ENCODE measurements at places on chromosomes 1 and 21.

GRCh38 chr1:160664573-160665051 lies 17.8 kb upstream of the SLAMF1 start:
- H3K36me3 ChIP-seq, result peaks cover 33% of the 10 kb centered on the region
- H3K27ac ChIP-seq, result peak overlapping the region; percentile 91
- peak; percentile 50 for DNase-seq
- peak overlapping the region; percentile 15 for H3K4me3 ChIP-seq

GRCh38 chr1:209845408-209845725 lies 17.6 kb downstream of the UTP25 start:
- no peak overlapping the region for H3K27ac ChIP-seq
- H3K27me3 ChIP-seq, result no peaks in the 10 kb centered on the region
- H3K36me3 ChIP-seq, result peaks cover 85% of the 10 kb centered on the region
- H3K4me3 ChIP-seq, result no peak overlapping the region

GRCh38 chr1:110255392-110255787 lies 45.3 kb downstream of the KCNC4 start:
- no peak overlapping the region for H3K4me3 ChIP-seq
- H3K27me3 ChIP-seq, result peaks cover 2% of the 10 kb centered on the region
- no peaks in the 10 kb centered on the region for H3K4me1 ChIP-seq
- no peak overlapping the region for H3K27ac ChIP-seq

DNA sequence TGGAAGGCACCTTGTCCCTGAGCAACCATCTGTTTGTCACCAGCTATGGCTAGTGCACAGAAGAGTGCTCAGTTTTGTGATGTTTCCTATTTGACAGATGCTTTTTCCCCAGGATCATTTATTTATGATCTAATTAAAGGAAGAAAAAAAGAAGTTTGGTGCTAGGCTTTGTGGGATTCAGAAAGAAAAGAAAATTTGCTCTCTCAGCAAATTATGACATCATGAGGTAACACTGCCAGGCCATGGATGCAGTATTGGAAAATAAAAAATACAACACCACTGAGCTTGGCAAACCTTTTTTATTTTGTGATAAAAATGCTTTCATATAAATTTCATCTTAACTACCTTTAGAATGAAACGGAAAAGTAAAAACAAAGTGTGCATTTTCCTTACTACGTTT lies 15.5 kb upstream of the ADAM30 start:
- DNase-seq, result no peak
- no peak overlapping the region for H3K4me3 ChIP-seq
- peaks cover 43% of the 10 kb centered on the region for H3K36me3 ChIP-seq
- H3K27ac ChIP-seq, result no peak overlapping the region
- H3K4me1 ChIP-seq, result no peaks in the 10 kb centered on the region

DNA sequence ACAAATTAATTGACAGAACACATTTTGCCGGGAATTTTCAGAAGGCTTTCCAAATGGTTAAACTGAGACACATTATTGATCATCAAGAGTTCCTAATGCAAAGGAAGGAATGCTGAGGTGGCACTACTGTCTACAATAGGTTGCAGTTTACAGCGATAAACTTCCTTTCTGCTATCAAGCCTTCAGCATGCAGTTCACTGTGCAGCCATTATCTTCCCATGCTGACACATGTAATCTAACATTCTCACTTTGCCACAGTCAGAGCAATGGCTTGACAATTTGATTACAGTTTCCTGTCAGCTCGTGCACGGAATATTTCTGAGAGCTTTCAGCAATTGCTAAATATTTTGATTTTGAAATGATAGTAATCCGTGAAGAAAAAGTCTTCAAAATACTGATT lies 166.9 kb upstream of the PRMT6 start:
- no peaks in the 10 kb centered on the region for H3K36me3 ChIP-seq
- no peak overlapping the region for H3K27ac ChIP-seq
- no peaks in the 10 kb centered on the region for H3K4me1 ChIP-seq
- no peak for DNase-seq
- no peak overlapping the region for H3K4me3 ChIP-seq

DNA sequence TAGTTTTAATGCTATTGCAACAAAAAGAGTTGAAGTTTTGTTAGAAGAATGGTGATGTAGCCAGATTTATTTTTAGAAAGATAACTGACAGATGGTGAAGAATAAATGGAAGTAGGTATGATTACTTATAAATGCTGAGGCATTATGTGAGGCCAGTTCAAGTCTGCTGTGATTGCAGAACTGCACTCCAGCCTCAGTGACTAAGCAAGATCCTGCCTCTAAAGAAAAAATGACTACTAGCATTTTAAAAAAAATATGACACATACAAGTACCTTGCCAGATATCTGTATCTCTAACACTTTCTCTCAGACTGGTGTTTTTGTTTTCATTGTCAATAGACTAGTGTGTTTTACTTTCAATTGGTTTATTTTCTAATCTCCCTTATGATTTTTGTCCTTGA lies 1242.4 kb upstream of the ADGRL4 start:
- no peaks in the 10 kb centered on the region for H3K36me3 ChIP-seq
- H3K4me1 ChIP-seq, result no peaks in the 10 kb centered on the region
- no peak overlapping the region for H3K27ac ChIP-seq
- no peak overlapping the region for H3K4me3 ChIP-seq

DNA sequence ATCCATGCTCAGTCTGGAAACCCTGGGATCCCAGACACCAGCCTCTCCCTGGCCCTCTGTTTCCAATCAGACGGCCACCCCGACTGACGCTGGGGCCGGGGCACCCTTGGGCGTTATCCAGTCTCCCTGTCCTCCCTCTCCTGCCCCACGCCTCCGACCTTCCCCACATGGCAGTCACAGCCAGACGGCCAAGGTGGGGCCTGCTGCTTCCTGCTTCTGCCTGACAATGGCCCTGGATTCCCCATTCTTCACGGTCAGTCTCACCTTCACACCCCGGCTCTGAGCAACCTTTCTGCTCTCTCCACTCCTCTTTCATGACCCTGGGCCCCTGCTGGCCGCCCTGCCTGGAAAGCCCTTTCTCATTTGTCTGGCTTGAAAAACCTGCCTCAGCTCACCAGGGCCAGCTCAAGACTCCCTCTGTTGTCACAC lies 6.6 kb downstream of the GNG4 start:
- H3K27ac ChIP-seq, result peak overlapping the region; percentile 95
- DNase-seq, result no peak
- peaks cover 77% of the 10 kb centered on the region for H3K4me1 ChIP-seq
- peak overlapping the region; percentile 65 for H3K4me3 ChIP-seq
- peaks cover 68% of the 10 kb centered on the region for H3K36me3 ChIP-seq

GRCh38 chr21:33829844-33830243 lies 85.8 kb downstream of the ATP5PO start:
- DNase-seq, result no peak
- no peaks in the 10 kb centered on the region for H3K4me1 ChIP-seq
- no peak overlapping the region for H3K27ac ChIP-seq
- H3K4me3 ChIP-seq, result no peak overlapping the region
- peaks cover 4% of the 10 kb centered on the region for H3K27me3 ChIP-seq

- peaks cover 13% of the 10 kb centered on the region for H3K4me1 ChIP-seq
- H3K27me3 ChIP-seq, result peaks cover 84% of the 10 kb centered on the region
- DNase-seq, result no peak
- no peak overlapping the region for H3K27ac ChIP-seq
- peaks cover 11% of the 10 kb centered on the region for H3K36me3 ChIP-seq
- H3K4me3 ChIP-seq, result peak overlapping the region; percentile 21
These were observed 736 bp upstream of the BARHL2 start for GRCh38 chr1:90717665-90718410.

GRCh38 chr1:30689901-30690645 lies 33.3 kb downstream of the MATN1 start:
- H3K27me3 ChIP-seq, result peaks cover 27% of the 10 kb centered on the region
- H3K36me3 ChIP-seq, result no peaks in the 10 kb centered on the region
- no peak for DNase-seq
- no peak overlapping the region for H3K27ac ChIP-seq
- no peak overlapping the region for H3K4me3 ChIP-seq

- H3K36me3 ChIP-seq, result no peaks in the 10 kb centered on the region
- no peak overlapping the region for H3K4me3 ChIP-seq
- no peak overlapping the region for H3K27ac ChIP-seq
These were observed 5.4 kb upstream of the ALG6 start for GRCh38 chr1:63362073-63362472.

DNA sequence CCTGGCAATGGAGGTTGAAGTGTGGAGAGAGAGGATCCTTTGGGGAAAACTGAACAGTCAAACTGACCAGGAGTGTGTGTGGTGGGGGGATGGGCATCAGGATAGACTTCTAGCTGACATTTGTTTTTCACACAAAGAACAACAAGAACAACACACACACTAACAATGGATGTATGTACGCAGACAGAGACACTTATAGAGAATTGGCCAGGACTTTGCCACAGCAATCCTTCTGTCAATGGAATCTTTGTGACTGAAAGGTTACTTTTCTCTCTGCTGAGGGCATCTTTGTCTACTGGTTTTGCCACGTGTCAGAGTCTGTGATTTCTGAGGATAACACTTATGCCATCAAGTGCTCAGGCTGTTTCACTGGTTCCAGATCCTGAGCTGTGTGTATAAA lies 12.4 kb upstream of the FCGR2A start:
- H3K4me3 ChIP-seq, result no peak overlapping the region
- H3K36me3 ChIP-seq, result no peaks in the 10 kb centered on the region
- H3K27ac ChIP-seq, result no peak overlapping the region

GRCh38 chr21:35792569-35793305 lies 267.6 kb downstream of the SETD4 start:
- H3K27ac ChIP-seq, result no peak overlapping the region
- no peak overlapping the region for H3K4me3 ChIP-seq
- peaks cover 2% of the 10 kb centered on the region for H3K27me3 ChIP-seq
- no peaks in the 10 kb centered on the region for H3K4me1 ChIP-seq
- no peaks in the 10 kb centered on the region for H3K36me3 ChIP-seq

DNA sequence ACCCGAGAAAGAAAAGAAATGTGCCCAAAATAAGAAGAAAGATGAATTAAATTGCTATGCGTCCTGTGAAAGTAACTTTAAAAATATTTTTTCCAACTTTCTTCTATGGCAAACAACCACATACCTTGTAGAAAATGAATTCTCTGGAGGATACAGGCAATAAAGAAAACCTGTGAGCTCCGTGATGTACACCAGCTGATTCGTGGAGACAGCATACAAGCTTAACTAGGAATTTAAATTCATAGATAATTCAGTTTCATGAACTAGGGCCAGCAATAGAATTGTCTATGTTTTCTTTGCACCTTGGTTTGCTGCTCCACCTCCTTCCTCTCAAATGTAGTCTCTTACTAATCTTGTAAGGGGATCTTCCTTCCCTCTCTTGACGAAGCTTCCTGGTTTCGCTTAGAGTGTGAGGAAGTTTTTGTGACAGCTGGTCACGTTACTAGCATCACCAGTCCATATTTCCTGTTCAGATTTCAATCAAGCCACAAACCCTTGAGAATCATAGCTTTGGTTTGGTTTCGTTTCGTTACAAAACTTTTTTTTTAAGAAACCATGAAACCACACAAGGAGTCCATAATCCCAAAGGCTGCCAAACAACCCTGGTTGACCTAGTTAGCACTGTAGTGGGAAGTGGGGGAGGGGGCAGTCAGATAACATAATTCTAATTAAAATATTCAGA lies 35.8 kb downstream of the GREM2 start:
- H3K27me3 ChIP-seq, result peaks cover 3% of the 10 kb centered on the region
- peak; percentile 9 for DNase-seq
- no peak overlapping the region for H3K27ac ChIP-seq
- no peak overlapping the region for H3K4me3 ChIP-seq
- peaks cover 7% of the 10 kb centered on the region for H3K4me1 ChIP-seq

DNA sequence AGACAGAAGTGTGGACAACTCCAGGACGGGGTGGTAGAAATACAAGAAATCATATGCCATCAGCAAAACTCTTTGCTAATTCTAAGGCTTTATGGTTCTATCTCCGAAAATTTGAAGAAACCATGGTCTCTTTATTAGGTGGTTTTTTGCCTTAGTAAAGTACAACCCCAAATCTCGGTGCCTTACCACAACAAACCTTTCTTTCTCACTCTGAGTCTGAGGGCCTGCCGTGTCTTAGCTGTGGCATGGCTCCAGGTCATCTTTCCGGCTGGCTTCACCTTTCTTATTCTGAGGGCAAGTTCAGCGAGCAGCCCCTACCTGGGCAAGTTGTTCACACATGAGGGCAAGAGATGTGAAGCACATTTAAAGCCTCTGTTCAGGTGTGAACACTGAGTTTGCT lies 280.6 kb downstream of the TTLL7 start:
- no peak overlapping the region for H3K27ac ChIP-seq
- DNase-seq, result no peak
- no peaks in the 10 kb centered on the region for H3K27me3 ChIP-seq
- no peaks in the 10 kb centered on the region for H3K4me1 ChIP-seq
- H3K4me3 ChIP-seq, result no peak overlapping the region

- H3K27me3 ChIP-seq, result peaks cover 14% of the 10 kb centered on the region
- H3K4me1 ChIP-seq, result peaks cover 15% of the 10 kb centered on the region
- DNase-seq, result no peak
- no peak overlapping the region for H3K27ac ChIP-seq
- H3K36me3 ChIP-seq, result no peaks in the 10 kb centered on the region
These were observed 19.7 kb upstream of the KCNC4 start for GRCh38 chr1:110190282-110190929.

DNA sequence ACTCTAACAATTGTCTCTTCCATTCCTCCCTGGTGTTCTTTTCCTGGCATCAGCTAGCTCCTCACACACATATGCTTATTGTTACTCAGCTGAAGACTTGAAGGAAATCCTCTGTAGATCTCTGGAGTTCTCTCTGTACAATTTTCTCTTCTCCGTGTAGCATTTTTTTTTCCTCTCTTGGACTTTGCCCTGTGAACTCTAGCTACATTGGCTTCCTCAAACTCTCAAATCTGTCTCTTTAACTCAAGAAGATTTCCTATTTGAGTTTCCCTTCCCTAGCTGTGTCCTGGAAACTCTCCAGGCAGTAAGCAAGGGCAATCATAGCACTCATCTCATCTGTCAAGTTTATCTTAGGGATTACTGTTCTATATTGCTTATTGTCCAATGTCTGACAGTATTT lies 4.3 kb upstream of the MIA3 start:
- H3K4me3 ChIP-seq, result no peak overlapping the region
- DNase-seq, result no peak
- H3K27me3 ChIP-seq, result peaks cover 58% of the 10 kb centered on the region
- H3K4me1 ChIP-seq, result peaks cover 6% of the 10 kb centered on the region
- no peak overlapping the region for H3K27ac ChIP-seq

GRCh38 chr1:42723511-42723910 lies 16.5 kb downstream of the CLDN19 start:
- no peaks in the 10 kb centered on the region for H3K4me1 ChIP-seq
- no peak overlapping the region for H3K4me3 ChIP-seq
- peaks cover 2% of the 10 kb centered on the region for H3K27me3 ChIP-seq

GRCh38 chr1:204223129-204223860 lies 9.5 kb upstream of the GOLT1A start:
- H3K4me3 ChIP-seq, result no peak overlapping the region
- H3K36me3 ChIP-seq, result no peaks in the 10 kb centered on the region
- no peak for DNase-seq
- H3K27me3 ChIP-seq, result no peaks in the 10 kb centered on the region
- H3K27ac ChIP-seq, result no peak overlapping the region
- H3K4me1 ChIP-seq, result no peaks in the 10 kb centered on the region
